ENCODE measurements at places on chromosomes 16 and 17.

DNA sequence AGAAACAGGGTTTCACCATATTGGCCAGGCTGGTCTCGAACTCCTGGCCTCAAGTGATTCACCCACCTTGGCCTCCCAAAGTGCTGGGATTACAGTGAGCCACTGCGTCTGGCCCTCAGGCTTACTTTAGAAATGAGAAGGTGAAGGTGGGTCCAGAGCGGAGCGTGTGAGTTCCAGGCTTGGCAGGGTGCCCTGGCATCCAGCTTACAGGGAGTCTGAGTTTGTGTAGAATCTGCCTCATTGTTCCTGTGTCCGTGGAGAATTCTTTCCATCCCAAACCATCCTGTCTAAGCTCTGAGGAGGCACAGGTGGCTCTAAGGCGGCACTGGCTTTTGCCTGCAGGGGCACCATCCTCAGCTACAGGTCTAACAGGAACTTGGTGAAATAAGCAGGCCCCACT lies 50.6 kb downstream of the RAB11FIP3 start:
- no peak overlapping the region for H3K27ac ChIP-seq
- DNase-seq, result no peak
- H3K36me3 ChIP-seq, result peaks cover 6% of the 10 kb centered on the region
- no peak overlapping the region for H3K4me3 ChIP-seq

DNA sequence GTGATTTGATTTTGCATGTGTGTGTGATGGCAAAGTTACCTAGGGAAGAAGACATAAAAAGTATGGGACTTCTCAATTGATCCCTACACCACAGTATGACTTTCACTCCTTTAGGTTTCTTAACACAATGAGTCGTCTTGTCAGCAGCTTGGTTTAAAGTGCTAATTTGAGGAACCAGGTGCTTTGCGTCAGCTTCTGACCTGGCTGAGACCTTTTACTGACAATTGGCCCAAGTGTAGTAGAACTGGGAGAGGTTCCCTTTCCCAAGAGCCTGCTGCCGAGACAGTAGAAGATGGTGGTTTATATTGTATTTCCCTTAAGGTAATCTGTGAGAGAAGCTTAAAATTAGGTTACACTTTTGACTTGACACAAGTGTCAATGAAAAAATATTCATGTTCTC lies 54.9 kb downstream of the LDHD start:
- H3K27ac ChIP-seq, result peak overlapping the region; percentile 1
- DNase-seq, result no peak
- H3K27me3 ChIP-seq, result no peaks in the 10 kb centered on the region

DNA sequence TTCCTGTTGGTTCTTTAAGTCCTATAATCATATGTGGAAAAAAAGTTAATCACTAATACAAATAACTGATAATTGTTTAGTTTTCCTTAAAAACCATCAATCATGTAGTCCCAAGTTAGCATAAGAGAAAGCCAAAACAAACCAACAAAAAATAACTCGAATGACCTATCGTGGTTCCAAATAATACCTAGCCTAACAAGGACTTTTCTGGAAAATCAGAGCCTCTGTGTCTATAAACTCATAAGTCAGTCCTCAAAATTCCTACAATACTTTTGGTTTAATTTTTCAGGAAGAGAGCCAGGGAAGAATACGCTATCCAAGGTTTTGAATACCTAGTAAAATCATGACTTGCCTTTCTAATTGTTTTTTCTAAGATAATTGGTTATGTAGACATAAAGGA lies 975.3 kb upstream of the SOX9 start:
- H3K4me3 ChIP-seq, result no peak overlapping the region
- H3K36me3 ChIP-seq, result no peaks in the 10 kb centered on the region
- no peak overlapping the region for H3K27ac ChIP-seq

GRCh38 chr17:55751720-55752250 lies 934 bp downstream of the PCTP start:
- DNase-seq, result no peak
- H3K4me1 ChIP-seq, result peaks cover 15% of the 10 kb centered on the region
- H3K27ac ChIP-seq, result peak overlapping the region; percentile 75
- no peaks in the 10 kb centered on the region for H3K27me3 ChIP-seq
- H3K36me3 ChIP-seq, result no peaks in the 10 kb centered on the region

- no peaks in the 10 kb centered on the region for H3K36me3 ChIP-seq
- H3K27me3 ChIP-seq, result no peaks in the 10 kb centered on the region
- H3K27ac ChIP-seq, result no peak overlapping the region
- H3K4me3 ChIP-seq, result no peak overlapping the region
- DNase-seq, result peak; percentile 91
- H3K4me1 ChIP-seq, result no peaks in the 10 kb centered on the region
Observed at GRCh38 chr17:16991349-16992009, 19.6 kb upstream of the TNFRSF13B start.

DNA sequence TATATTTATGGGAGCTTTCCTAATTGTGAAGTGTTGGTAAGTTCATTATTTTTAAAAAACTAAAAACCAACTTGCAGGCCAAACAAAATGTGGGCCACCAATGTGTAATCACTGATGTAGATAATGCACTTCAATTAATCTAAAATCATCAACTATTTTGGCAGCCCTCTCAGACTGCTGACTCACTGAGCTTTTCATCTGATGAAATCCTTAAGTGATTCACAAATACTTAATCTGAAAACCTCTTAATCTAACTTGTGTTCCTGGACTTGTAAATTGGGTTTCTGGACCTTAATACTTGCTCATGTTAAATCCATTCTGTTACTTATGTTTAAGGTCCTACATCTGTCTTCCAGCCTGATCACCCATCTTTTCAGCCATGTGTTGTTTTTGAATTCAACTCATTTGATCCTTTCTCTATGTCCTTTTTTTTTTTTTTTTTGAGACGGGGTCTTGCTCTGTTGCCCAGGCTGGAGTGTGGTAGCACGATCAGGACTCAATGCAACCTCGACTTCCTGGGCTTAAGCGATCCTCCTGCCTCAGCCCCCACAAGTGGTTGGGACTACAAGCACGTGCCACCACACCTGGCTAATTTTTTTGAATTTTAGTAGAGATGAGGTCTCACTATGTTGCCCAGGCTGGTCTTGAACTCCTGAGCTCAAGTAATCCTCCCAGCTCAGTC lies 39.0 kb downstream of the PRKCB start:
- no peak overlapping the region for H3K27ac ChIP-seq
- H3K27me3 ChIP-seq, result no peaks in the 10 kb centered on the region
- no peak for DNase-seq

- H3K27me3 ChIP-seq, result peaks cover 3% of the 10 kb centered on the region
- no peak within 1 kb of the TSS for H3K27ac ChIP-seq
- H3K4me1 ChIP-seq, result peaks cover 34% of the 10 kb centered on the region
- no peak within 1 kb of the TSS for H3K4me3 ChIP-seq
- no peaks in the 10 kb centered on the region for H3K36me3 ChIP-seq
- no peak for DNase-seq
Observed at GRCh38 chr17:48610282-48611211, at the start of gene HOXB7. Gene HOXB7 (minus strand): TSS chr17:48611017. CDS start chr17:48610918, 99 bp downstream.

DNA sequence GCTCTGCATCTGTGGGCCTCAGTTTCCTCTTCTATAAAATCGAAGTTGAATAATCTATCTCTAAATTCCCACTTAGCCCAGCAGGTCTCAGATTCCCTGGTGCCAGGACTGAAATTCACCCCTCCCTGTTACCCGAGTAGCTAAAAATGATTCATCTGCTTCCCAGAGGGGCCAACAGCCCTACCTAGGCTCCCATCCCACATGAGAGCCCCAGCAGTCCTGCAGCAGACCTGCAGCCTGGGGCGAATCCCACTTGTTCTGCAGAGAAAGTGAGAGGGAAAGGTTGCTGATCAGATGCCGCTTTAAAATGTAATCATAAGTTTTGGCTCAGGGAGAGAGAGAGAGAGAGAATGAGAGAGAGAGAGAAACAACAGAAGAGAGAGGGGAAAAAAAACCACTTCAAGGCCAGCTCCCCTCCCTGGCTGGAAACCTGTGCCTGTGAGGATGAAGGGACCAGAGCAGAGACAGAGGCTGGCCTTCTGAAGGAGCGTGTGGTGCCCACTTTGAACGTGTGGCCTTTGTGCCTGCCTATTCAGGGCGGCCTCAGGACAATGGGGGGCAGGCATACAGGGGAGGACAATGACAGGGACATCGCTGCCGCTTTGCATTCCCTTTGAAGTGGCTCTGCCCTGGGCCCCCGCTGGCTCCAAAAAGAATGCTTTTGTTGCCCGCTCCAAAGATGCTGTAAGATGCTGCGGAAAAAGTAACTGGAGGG lies 85.2 kb upstream of the NKD1 start:
- no peak overlapping the region for H3K4me3 ChIP-seq
- H3K27me3 ChIP-seq, result no peaks in the 10 kb centered on the region
- H3K4me1 ChIP-seq, result no peaks in the 10 kb centered on the region
- H3K27ac ChIP-seq, result no peak overlapping the region
- no peak for DNase-seq

- no peak overlapping the region for H3K27ac ChIP-seq
- H3K27me3 ChIP-seq, result no peaks in the 10 kb centered on the region
- DNase-seq, result no peak
Observed at GRCh38 chr16:19356024-19356952, 61.4 kb upstream of the TMC5 start.

GRCh38 chr17:29747660-29748059 lies 124.9 kb upstream of the CORO6 start:
- no peak for DNase-seq
- H3K4me3 ChIP-seq, result no peak overlapping the region
- H3K27ac ChIP-seq, result no peak overlapping the region
- H3K4me1 ChIP-seq, result peaks cover 16% of the 10 kb centered on the region
- H3K36me3 ChIP-seq, result no peaks in the 10 kb centered on the region
- no peaks in the 10 kb centered on the region for H3K27me3 ChIP-seq

DNA sequence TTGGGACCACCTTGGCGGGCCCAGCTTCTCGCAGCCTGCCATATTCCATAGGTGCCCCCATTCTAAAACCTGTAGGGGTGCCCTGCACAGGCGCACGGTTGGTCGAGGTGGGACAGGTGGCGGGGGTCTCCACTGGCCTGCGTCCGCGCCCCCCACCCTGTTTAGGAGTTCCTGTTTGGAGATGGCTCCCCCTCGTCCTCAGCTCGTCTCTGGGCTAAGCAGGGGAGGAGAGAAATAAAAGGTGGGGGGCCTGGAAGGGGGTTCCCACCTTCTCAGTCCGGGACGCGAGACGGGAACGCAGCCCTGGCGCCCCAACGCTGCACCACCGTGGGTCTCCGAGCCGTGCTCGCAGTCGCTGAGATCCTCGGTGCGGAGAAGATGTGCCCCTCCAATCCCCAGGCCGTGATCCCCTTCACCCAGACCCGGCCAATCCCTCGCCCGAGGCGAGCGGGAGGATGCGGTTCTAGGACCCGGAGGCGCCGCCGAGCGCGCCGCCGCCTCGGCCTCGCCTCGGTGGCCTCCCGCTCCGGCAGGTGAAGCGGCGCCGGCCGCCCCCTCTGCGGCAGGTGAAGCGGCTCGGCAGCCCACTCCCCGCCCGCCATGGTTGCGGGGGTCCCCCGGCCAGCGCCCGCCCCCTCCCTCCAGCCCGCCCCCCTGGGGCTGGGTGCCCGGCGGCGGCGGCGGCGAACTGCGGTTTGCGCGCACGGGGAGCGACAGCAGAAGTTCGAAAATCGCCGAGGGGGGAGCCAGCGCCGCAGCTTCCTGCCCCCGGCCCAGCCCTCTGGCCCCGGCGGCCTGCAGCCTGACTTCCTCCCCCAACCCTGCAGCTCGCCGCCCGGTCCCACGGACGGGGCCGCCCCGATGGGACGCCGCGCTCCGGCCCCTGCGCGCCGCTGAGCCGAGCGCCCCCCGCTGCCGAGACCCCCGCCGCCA lies at the start of gene FMNL1:
Gene FMNL1 (plus strand): TSS at position 805 of the 933 bp plus-strand sequence. CDS start 240 bp downstream, outside the sequence.
- H3K36me3 ChIP-seq, result no peaks in the 10 kb centered on the region
- H3K27me3 ChIP-seq, result no peaks in the 10 kb centered on the region
- H3K27ac ChIP-seq, result no peak within 1 kb of the TSS
- H3K4me1 ChIP-seq, result peaks cover 17% of the 10 kb centered on the region
- DNase-seq, result peak; percentile 40
- H3K4me3 ChIP-seq, result no peak within 1 kb of the TSS

DNA sequence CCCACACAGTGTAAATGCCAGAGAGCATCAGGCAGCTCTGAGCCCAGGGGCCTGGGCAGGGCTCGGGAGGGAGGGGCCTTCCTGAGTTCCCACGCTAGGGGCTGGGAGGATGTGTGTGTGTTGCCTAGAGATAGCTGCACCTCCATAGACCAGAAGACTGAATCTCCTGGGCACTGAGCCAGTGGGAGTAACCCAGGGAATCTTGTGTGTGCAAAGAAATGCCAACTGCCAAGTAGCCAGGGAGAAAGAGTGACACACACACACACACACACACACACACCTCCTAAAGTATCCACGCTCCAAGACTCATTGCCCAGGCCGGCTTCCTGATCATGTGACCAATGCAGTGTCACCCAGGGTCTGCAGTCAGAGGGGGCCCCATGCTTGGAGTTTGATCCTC lies 166.2 kb upstream of the RPL38 start:
- DNase-seq, result no peak
- H3K27ac ChIP-seq, result no peak overlapping the region
- no peaks in the 10 kb centered on the region for H3K36me3 ChIP-seq
- peaks cover 3% of the 10 kb centered on the region for H3K27me3 ChIP-seq

DNA sequence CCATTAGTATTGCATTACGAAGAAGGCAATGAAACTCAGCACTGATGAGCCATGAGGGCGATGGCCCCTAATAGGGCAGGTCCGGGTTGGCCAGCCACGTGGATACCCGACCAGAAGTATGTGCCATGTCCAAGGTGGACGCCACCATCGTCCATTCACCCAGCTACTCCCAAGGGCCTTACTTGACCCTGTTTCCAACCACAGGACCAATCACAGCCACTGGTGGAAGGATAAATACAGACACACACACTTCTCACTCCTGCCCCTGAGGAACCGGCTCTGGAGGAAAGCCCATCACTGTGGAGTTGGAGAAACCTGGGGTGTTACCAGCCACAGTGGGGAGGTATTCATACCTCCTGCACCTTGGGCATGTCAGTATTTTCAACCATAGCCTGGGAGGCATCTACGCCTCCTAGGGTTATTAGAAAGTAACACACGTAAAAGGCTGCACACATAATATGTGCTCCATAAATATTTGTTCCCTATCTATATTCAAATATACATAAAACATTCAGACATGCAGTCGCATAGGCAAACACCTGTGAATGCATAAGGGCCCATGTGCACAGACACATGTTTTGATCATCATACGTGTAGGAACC lies 5.4 kb upstream of the ITGA3 start:
- no peak for DNase-seq
- no peak overlapping the region for H3K27ac ChIP-seq
- no peak overlapping the region for H3K4me3 ChIP-seq
- H3K4me1 ChIP-seq, result peaks cover 47% of the 10 kb centered on the region

DNA sequence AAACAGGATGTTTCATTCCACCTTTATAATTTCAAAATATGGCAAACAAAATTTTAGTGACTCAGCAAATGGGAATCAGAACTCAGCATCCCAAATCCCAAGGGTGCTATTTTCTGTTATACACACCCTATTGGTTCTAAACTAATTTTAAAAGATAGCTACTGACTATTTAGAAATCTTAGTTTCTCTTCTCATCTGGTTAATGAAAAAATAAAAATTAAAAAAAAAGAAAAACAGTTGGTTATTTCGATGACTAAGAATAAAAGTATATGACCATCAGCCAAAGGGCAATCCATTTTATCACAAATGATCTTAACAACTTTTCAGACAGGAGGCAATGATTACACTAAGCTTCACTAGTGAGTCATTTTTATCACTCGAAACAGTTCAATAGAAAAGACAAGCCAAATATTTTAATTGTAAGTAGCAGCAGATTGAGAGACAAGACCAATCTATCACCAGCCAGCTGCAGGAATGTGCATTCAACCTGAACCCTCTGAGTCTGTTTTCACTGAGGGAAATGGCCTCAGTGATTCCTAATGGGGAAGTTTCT lies 15.2 kb downstream of the PHLPP2 start:
- DNase-seq, result no peak
- no peak overlapping the region for H3K27ac ChIP-seq
- H3K4me1 ChIP-seq, result peaks cover 12% of the 10 kb centered on the region
- H3K4me3 ChIP-seq, result no peak overlapping the region
- H3K36me3 ChIP-seq, result no peaks in the 10 kb centered on the region
- H3K27me3 ChIP-seq, result no peaks in the 10 kb centered on the region

All from body of pancreas (tissue), 4 donors.